ENCODE measurements at places on chromosomes 3 and 15. TPM values are rescaled to one million over a fixed set of nuclear protein-coding genes. Genes with fewer than 3 reads are reported as not detected.

GRCh38 chr3:87706176-87706575 lies 352.6 kb downstream of the CGGBP1 start:
- DNase-seq = no peak

DNA sequence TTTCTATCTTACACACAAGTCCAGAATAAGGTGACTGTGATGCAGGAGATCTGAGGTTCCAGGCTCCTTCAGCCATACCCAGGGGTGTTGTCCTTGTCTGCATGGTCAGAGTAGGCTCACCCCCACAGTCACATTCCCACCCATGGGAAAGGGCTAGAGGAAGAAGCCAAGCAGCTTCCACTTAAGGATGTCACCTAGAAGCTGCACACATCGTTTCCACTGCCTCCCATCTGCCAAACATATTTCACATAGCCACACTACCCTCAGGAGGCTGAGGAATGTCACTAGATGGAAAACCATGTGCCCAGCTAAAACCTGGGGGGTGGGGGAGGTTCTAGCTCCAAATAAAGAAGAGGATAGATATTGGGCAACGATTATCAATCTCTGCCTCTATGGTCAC lies 58.1 kb downstream of the TMEM39A start:
- no peak for DNase-seq

XIRP1 gene
- not detected for total RNA-seq

DNA sequence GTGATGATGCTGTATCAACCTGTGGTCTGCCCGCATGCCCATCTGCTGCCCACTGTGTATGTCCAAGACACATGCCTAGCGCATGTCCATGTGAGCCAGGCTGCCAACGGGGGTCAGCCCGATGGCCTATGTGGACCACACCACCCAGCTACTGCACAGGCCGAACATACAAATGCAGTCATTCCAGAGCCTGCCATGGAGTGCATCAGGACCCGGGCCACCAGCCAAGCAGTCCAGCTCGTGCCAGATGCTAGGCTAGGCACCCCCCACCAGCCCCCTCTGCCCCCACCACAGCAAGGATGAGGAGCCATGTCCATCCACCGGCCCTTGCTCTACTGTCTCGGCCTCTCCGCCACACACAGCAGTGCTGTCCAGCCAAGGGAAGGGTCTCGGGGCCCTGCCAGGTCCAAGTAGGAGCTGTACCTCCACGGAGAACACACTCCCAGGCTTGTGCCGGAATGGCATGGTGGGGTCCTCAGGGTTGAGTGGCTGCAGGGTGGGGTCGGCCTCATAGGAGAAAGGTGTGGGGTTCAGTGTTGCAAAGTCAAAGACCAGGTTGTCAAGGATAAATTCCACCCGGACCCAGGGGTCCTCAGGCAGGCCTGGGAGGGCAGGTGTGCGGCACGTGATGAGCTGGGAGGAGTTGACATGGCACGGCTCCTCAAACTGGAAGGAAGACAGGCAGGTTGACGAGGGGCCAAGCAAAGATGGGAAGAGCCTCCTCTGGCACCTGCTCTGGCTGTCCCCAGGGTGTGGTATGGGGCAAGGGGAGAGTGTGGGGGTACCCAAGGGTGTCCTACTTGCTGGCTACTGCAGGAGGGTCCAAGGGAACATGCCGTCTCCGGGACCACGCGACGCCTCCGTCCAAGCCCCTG lies 15.3 kb downstream of the PLXNB1 start:
- no peak for DNase-seq

GRCh38 chr3:150242220-150242936 lies 165.7 kb upstream of the TSC22D2 start:
- DNase-seq = no peak

- DNase-seq = no peak
Measured at GRCh38 chr15:72982714-72983113, 69.5 kb upstream of the NEO1 start.

DNA sequence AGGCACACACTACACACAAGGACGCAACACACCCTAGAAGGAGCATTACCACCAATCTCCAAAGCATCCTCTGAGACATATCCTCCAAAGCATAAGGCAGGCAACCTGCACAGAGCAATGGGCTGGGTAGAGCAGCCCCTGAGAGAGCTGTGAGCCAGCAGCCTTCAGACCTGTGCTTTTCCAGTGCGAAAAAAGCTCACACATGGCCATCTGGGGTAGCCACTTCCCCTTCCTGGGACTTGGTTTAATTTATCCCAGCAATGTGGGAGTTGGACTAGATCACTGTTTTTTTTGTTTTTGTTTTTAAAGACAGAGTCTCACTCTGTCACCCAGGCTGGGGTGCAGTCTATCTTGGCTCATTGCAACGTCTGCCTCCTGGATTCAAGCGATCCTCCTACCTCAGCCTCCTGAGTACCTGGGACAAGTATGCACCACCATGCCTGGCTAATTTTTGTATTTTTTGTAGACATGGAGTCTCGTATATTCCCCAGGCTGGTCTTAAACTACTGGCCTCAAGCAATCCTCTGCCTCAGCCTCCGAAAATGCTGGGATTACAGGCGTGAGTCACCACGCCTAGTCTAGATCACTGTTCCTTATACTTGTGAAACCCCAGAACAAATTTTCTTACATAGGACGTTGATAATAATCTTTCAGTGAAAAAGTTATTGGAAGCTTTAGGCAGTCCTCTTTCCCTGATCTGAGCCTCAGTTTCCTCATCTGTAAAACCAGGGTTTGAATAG lies 18.9 kb downstream of the PTPN23 start:
- no peak for DNase-seq
